Stimulated activated CD4-positive, alpha-beta T cell treated with anti-CD3 and anti-CD28 coated beads, Interleukin-12 subunit alpha, Interleukin-12 subunit beta, amount 100 ng/mL, for 48 hours (primary cell): ENCODE measurements at places on chromosomes 3 and 15.
A peak's percentile ranks its signal among the peaks of the same experiment; 100 is the strongest.

GRCh38 chr15:58407236-58407775 is 24.5 kb upstream of the LIPC start:
- DNase-seq, result no peak

DNA sequence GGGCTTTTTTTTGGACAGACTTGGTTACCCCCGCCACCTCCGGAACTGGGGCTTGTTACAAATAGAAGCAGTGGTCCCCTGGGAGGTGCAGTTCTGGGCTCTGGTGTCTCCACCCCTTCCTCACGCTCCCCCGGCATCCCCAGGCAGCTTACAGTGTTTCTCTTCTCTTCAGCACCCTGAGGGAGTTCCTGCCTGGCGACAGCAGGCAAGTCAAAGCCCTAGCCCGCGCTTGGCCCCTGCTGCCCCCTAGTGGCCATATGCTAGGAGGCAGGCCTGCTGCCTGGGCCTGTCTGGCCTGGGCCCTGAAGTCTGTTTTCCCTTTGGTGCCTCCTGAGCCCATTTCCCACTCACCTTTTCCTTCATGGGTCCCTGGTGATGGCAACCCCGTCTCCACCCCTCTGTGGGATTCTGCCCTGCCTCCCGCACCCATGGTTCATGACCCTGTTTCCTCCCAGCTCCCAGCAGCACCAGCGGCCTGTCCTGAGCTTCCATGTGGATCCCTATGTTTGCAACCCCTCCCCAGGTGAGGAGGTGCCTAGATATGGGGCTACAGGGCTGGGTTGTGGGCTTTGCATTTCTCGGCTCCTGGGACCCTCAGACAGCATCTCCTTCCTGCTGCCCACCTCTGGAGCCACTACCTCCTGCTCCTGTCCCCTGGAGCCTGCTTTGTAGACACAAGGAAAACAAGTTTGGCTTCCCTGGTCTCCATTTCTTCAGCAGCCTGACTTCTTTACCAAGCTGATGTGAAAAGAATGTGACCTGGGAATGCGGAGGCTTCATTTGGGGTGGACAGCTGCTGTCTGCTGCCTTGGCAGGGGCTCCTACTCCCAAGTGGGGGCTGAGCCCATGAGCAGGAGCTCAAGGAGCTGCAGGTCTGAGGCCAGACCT is 2.2 kb downstream of the SNX22 start:
- peak; percentile 87 for DNase-seq

DNA sequence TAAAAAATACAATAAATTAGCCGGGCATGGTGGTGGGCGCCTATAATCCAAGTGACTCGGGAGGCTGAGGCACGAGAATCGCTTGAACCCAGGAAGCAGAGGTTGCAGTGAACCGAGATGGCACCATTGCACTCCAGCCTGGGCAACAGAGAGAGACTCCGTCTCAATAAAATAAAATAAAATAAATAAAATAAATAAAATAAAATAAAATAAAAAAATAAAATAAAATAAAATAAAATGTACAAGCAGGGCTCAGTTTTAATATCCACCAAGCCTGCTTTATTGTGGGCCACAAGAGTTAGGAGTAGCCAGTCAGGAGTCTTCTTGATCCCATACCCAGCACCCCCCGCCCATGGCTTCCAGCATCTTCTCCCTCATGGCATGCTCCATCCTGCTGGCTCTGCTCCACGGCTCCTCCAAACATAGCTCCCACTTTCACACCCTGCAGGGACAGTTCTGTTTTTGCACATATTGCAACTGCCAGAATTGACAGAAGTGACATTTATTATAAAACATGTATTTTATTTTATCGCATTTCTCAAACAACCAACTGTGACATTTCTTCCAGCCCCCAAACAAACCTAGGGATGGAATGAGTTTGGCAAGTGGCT is 42.6 kb upstream of the RGMA start:
- DNase-seq, result no peak

DNA sequence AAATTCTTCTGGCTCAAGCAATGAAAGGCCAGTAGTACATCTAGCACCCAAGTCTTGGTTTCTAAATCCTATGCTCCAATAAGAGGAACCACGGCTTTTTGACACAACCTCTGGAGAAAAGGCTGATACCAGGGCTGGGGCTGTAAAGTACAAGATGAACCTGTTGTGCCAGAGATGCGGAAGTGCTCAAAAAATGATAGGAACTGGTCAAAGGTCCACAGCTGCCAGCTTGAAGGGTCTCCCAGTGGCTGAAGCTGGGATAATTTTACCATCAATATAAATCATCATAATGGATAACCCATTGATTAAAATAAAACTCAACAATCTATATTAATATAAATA is 558 bp upstream of the NCEH1 start:
- no peak for DNase-seq

- no peak for DNase-seq
Observed at GRCh38 chr3:30970183-30970582, 75.7 kb upstream of the GADL1 start.

- DNase-seq, result no peak
Observed at GRCh38 chr15:83784975-83785374, 131.1 kb downstream of the ADAMTSL3 start.

- no peak for DNase-seq
Observed at GRCh38 chr15:72758182-72758581, 25.4 kb downstream of the ADPGK start.

GRCh38 chr3:177932750-177933660 is 603.2 kb upstream of the KCNMB2 start:
- no peak for DNase-seq

DNA sequence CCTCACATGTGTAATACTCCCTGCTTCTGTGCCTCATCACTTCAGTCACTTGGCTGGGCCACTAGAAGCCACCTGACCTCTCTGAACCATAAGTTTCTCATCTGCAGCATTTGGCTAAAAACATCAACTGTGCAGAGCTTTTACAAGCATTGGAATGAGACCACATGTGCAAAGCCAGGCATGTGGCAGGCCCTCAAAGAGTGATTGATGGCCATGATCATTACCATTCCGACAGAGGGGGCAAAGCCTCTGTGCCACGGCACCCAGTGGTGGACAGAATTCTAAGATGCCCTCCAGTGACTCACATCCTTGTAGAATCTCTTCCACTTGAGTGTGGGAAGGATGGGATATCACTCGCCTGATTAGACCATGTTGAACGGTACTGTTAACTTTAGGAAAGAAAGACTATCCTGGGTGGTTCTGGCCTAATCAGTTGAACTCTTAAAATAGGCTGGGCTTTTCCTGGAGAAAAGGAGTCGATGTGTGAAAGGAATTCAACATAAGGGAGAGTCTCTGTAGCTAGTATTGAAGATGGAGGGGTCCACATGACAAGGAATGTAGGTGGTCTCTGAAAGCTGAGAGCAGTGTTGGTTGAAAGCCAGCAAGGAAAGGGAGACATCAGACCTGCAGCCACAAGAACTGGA is 13.5 kb downstream of the CDCP1 start:
- DNase-seq, result no peak

GRCh38 chr3:194572143-194572789 is 61.0 kb downstream of the TMEM44 start:
- DNase-seq, result no peak

DNA sequence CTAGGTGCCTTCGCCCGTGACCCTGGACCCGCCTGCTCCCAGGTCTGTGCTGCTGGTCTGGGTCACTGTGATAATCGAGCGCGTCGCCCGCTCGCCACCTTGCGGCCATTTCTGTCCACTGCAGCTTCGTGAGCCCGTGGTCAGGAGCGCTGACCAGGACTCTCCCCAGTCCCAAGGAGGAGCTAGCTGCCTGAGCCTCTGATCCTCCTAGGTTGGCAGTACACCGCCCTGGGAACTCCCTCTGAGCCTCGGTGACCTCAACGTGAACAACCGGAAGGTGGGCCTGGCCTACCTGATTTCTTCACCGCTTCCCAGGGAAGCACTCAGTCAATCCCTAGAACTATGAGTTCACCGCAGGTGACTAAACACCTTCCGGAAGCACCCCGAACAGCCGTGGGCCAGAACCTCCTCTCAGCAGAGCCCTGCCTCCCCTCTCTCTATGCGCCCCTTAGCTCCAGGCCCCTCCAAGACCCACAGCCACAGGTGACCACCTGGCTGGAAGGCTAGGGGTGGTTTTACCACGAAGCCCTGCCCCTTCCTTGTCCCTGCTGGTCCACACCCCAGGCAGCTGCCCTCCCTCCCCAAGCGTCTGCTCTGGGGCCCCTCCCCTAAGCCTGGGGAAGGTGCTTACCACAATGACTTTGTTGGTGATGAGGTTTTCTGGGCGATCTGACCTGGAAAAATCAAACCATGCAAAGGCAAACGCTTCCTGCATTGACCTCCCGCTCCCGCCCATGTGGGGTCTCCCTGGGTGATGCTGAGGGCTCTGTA is 9.7 kb downstream of the PLA2G4D start:
- DNase-seq, result no peak

GRCh38 chr15:70182858-70183695 is 85.4 kb upstream of the TLE3 start:
- no peak for DNase-seq

GRCh38 chr3:11558411-11558903 is 85.3 kb downstream of the VGLL4 start:
- DNase-seq, result no peak

GRCh38 chr3:5260992-5261501 is 73.5 kb downstream of the EDEM1 start:
- DNase-seq, result no peak

DNA sequence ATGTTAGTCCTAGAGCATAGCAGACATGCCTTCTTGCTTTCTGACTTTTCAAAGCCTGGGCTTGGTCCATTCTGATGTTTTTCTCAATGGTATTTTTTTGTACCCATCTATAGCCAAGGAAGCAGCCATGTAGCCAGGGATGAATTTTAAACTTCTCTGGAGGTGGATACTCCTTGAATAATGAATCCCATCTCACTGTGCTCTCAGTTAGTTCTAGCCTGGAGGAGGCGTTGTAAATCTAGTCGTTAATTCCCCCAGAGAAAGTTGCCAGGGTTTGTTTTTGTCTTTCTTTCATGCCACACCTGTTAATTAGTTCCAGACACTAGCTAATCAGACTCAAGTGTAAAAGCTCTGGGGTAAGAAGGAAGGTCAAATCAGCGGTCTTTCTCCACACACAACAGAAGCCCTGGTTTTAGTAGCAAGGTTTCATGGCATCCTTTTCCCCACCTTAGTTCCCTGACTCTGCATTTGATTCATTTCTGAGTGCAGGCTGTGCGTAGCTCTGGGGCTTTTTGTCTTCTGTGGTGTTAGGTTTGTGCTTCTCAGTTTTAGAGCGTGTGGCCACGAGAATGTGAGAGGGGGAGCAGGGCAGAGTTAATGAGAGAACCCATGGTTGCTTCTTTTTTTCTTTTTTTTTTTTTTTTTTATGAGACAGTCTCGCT is 19.7 kb downstream of the PTPRG start:
- DNase-seq, result no peak

DNA sequence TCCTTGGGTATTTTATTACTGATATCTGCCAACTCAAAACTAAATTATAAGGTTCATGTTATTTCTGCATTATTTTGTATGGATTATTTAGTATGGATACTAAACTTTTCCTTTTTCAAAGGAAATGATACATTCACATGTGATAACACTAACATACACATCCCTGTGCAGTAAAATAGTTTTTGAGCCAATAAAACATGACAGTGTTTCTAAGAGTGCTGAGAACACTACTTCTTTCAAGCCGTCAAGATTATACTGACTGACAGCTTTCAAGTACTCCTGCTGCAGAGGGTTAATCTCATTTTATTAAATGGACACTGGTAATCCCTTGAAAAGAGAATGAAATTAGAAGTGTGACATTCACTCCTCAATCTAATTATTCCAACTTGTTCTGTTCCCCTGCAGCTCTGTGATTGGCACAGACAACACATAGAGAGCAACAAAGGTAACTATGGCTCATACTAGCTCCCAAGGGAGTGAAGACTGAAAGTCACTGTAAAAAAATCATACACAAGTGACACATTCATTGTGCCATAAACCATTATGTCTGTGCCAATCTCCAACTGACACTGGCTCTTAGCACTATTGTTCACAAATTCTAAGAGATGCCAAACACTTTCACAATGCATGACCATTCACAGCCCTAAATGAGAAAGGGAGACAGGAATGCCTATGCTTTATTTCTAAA is 468.6 kb downstream of the SHQ1 start:
- no peak for DNase-seq

DNA sequence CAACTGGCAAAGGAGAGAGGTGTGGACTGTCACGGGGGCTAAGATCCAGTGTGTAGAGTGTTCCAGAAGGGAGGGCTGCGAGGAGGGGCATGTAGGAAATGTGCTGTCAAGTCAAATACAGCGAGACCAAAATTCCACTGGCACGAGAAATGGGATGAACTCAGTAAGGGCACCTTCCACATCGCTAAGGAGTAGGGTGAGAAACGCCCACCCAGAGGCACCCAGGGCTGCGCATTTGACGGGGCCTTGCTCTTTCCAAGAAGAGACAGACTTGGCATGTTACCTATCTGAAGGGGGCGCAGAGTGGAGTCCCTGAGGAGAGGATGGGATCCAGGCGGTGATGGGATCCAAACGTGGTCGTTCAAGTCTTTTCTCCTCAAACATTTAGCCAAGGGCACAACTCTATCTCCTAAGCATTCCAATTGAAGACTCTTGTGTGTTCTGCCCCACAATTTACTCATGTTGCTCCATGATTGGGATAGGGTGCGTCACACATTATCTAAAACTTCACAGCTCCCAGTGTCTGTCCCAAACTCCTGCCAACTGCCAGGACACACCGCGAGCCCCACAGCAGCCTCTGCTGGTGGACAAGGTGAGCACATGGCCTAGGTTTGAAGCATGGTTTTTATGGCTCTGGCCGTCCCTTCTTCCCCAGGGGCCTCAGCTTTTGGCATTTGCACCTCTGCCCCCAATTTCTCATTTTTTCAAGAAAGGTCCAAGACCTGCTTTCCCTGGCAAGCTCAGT is 7.6 kb downstream of the SELENOS start:
- no peak for DNase-seq

- DNase-seq, result no peak
Observed at GRCh38 chr3:178795349-178795748, 259.1 kb downstream of the KCNMB2 start.

DNA sequence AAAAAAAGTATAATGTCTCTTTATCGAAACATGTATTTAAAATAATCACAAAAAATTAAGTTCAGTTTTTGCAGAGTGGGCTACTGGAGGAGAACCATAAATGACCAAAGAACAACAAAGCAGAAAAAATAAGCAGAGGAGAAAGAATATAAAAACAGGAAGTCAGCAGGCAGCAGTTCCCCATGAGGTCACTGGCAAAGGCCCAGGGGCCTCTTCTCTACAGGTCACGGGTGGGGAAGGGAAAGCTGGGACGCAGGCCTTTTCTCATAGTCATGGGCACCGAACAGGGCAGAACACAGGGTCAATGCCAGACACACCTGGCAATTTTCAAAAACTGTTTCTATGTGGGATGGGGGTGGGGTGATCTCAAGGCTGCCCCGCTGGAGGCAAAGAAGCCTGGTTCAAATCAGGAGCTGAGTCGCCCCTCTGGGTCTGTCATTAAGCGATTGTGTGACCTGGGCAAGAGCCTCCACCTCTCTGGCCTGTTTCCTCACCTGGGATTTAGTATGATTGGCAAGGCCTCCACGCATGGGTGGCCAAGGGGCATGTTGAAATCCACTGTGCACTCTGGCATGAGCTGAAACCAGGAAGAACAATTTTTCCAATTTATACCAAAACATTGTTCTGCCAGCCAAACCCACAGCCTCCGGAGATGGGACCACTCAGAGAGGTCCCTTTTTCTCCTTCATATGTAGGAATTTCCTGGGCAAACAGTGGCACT is 43.8 kb upstream of the UACA start:
- no peak for DNase-seq
